ENCODE measurements at places on chromosomes 3 and 15. TPM values are rescaled to one million over a fixed set of nuclear protein-coding genes. Genes with fewer than 3 reads are reported as not detected.
A peak's percentile ranks its signal among the peaks of the same experiment; 100 is the strongest.

- H3K4me3 ChIP-seq, result no peak overlapping the region
- no peak overlapping the region for H3K27ac ChIP-seq
- no peaks in the 10 kb centered on the region for H3K4me1 ChIP-seq
- no peaks in the 10 kb centered on the region for H3K36me3 ChIP-seq
These were observed 23.0 kb downstream of the LIMD1 start for GRCh38 chr3:45617430-45618080.

DNA sequence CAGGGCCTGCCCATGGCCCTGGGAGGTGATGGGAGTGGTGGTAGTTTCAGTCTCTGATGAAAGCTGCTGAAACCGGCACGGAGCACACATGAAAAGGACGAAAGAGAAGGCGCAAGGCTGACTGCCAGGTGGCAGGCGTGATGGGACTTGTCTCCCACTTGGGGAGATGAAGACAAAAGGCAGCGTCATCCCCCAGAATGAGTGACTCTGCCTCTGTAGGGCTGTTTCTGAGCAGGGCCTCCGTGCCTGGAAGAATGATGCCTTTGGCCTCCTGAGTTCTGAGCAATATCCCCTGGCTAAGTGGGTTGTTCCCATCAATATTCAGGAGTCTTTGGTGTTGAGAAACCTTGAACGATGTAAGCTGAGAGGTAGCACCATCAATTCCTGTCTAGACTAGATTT is 237.8 kb downstream of the OPA1 start:
- H3K27ac ChIP-seq, result no peak overlapping the region
- H3K27me3 ChIP-seq, result no peaks in the 10 kb centered on the region
- H3K36me3 ChIP-seq, result no peaks in the 10 kb centered on the region
- H3K4me3 ChIP-seq, result no peak overlapping the region
- no peak for DNase-seq

GRCh38 chr15:43187544-43188155 is 2.4 kb downstream of the CCNDBP1 start:
- H3K27me3 ChIP-seq, result no peaks in the 10 kb centered on the region
- no peak overlapping the region for H3K4me3 ChIP-seq
- no peaks in the 10 kb centered on the region for H3K4me1 ChIP-seq
- H3K36me3 ChIP-seq, result peaks cover 5% of the 10 kb centered on the region
- H3K27ac ChIP-seq, result no peak overlapping the region

- no peaks in the 10 kb centered on the region for H3K27me3 ChIP-seq
- H3K4me3 ChIP-seq, result no peak overlapping the region
- DNase-seq, result no peak
These were observed 33.4 kb downstream of the MASP1 start for GRCh38 chr3:187257992-187258692.

GRCh38 chr15:25655207-25655948 is 207.7 kb downstream of the ATP10A start:
- H3K27me3 ChIP-seq, result no peaks in the 10 kb centered on the region
- no peak for DNase-seq
- no peak overlapping the region for H3K4me3 ChIP-seq
- H3K27ac ChIP-seq, result no peak overlapping the region

GRCh38 chr15:80978685-80979329 is 10.8 kb downstream of the MESD start:
- H3K4me1 ChIP-seq, result no peaks in the 10 kb centered on the region
- H3K4me3 ChIP-seq, result no peak overlapping the region
- H3K36me3 ChIP-seq, result peaks cover 5% of the 10 kb centered on the region
- no peaks in the 10 kb centered on the region for H3K27me3 ChIP-seq

GRCh38 chr3:108500728-108501127 is 9.7 kb downstream of the MYH15 start:
- no peak for DNase-seq
- no peak overlapping the region for H3K4me3 ChIP-seq
- no peaks in the 10 kb centered on the region for H3K4me1 ChIP-seq

DNA sequence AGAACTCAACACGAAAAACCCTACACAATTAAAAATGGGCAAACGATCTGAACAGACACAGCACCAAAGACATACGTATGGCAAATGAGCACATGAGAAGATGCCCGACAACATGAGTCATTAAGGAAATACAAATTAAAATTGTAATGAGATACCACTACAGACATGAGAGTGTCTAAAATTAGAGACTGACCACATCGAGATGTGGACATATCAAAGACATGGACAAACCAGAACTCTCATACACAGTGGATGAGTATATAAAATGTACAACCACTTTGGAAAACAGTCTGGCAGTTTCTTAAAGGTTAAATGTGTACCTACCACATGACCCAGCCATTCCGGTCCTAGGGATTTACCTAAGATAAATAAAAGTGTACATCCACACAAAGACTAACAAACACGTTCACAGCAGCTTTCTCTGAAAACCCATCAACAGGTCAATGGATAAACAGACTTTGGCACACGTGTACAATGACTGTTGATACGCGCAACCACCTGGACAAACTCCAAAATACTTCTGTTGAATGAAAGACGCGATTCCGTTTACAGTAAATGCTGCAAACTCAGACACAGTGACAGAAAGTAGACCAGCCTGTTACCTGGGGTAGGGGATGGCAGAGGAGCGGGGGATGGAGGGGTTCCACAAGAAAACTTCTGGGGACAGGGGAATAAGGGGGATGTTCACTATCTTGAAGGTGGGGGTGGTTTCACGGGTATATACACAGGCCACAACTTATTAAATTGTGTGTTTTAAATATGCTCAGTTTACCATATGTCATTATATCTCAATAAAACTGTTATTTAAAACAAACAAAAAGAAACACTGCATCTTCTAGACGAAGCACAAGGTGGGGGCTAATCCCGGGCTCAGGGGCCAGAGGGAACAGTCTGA is 2.1 kb downstream of the TNK2 start:
- peaks cover 16% of the 10 kb centered on the region for H3K4me1 ChIP-seq
- H3K4me3 ChIP-seq, result peak overlapping the region; percentile 64
- no peaks in the 10 kb centered on the region for H3K36me3 ChIP-seq
- peak; percentile 46 for DNase-seq
- H3K27me3 ChIP-seq, result no peaks in the 10 kb centered on the region
- H3K27ac ChIP-seq, result peak overlapping the region; percentile 73

GRCh38 chr15:63530235-63530634 is 25.8 kb downstream of the USP3 start:
- no peak overlapping the region for H3K27ac ChIP-seq
- H3K27me3 ChIP-seq, result no peaks in the 10 kb centered on the region
- DNase-seq, result no peak
- H3K4me1 ChIP-seq, result no peaks in the 10 kb centered on the region
- no peaks in the 10 kb centered on the region for H3K36me3 ChIP-seq

ZNF80 gene
- not detected for total RNA-seq

- peaks cover 5% of the 10 kb centered on the region for H3K4me1 ChIP-seq
- H3K27me3 ChIP-seq, result no peaks in the 10 kb centered on the region
- peak overlapping the region; percentile 18 for H3K27ac ChIP-seq
- no peaks in the 10 kb centered on the region for H3K36me3 ChIP-seq
These were observed 8.9 kb downstream of the XIRP1 start for GRCh38 chr3:39183211-39184080.

ZNF592 gene
- 25.9 TPM for total RNA-seq

GMNC gene
- total RNA-seq, result not detected

ALDH1A2 gene
- 2.5 TPM for total RNA-seq

TNNC1 gene
- 1.5 TPM for total RNA-seq

GRCh38 chr3:19149368-19149767 is 1.1 kb downstream of the KCNH8 start:
- no peak overlapping the region for H3K27ac ChIP-seq
- peak; percentile 49 for DNase-seq
- no peak overlapping the region for H3K4me3 ChIP-seq
- no peaks in the 10 kb centered on the region for H3K27me3 ChIP-seq
- no peaks in the 10 kb centered on the region for H3K36me3 ChIP-seq

SI gene
- total RNA-seq, result 66.1 TPM

DNA sequence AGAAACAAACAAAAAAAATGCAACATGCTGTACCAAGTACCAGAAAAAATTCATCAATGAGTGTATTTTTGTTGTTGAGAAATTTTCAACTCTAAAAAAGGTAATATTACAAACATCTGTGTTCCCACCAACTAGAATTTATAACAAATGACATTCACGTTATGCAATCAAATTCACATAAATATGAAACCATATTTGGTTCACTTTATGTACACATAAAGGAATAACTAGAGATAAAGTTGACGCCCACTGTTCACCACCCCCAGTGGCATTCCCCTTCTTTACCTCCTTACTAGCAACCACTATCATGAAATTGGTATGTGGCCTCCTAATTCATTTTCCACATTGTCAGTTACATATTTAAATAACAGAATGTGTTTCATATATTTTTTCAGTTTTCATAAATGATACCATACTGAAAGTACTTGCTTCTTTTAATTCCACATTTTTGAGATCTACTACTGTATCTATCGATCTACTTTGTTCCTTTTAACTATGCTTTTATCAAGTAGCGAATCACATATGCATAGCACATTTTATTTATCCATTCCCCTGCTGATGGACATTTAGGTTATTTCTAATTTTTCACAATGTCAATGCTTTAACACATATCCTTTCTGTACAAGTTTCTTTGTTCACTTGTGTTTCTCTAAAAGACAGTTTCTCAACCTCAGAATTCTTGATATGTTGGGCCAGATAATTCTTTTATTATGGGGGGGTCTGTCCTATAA is 34.5 kb downstream of the TBC1D5 start:
- DNase-seq, result no peak
- H3K4me3 ChIP-seq, result no peak overlapping the region
- H3K27ac ChIP-seq, result no peak overlapping the region
- no peaks in the 10 kb centered on the region for H3K27me3 ChIP-seq

- DNase-seq, result no peak
- no peak overlapping the region for H3K4me3 ChIP-seq
- no peaks in the 10 kb centered on the region for H3K36me3 ChIP-seq
- H3K27ac ChIP-seq, result peak overlapping the region; percentile 39
- H3K4me1 ChIP-seq, result peaks cover 18% of the 10 kb centered on the region
These were observed 71.8 kb upstream of the HACD2 start for GRCh38 chr3:123656691-123657090.

DNA sequence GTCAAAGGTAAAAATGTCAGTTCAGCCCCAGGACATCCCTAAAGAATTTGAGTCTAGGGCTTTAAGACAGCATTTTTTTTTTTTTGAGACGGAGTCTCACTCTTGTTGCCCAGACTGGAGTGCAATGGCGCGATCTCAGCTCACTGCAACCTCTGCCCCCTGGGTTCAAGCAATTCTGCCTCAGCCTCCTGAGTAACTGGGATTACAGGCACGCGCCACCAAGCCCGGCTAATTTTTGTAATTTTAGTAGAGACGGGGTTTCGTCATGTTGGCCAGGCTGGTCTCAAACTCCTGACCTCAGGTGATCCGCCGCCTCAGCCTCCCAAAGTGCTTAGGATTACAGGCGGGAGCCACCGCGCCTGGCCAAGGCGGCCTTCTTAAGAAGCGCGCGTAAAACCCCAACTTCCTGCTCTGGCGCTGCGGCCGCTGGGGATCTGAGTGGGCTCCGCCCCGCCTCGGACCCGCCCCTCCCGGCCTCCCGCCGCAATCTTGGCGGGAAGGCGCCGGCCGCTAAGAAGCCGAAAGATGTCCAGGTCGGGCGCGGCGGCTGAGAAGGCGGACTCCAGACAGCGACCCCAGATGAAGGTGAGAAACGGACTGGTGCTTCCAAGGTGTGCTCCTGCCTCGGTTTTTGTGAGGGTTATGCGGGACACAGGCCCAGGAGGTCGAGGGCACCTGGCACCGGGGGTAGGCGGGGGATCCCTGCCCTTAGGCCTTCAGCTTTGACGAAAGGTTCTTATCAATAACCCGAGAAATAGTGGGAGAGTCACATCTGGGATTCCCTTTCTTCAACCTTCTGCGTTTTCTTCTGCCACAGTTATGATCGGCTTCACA is at the start of gene WDR76:
WDR76 (plus strand) TSS at position 495 of the 834 bp plus-strand sequence; CDS start at position 526, 31 bp downstream.
- H3K4me1 ChIP-seq, result peaks cover 14% of the 10 kb centered on the region
- H3K27ac ChIP-seq, result peak within 1 kb of the TSS; percentile 53
- H3K36me3 ChIP-seq, result no peaks in the 10 kb centered on the region
- peak within 1 kb of the TSS; percentile 49 for H3K4me3 ChIP-seq

DNA sequence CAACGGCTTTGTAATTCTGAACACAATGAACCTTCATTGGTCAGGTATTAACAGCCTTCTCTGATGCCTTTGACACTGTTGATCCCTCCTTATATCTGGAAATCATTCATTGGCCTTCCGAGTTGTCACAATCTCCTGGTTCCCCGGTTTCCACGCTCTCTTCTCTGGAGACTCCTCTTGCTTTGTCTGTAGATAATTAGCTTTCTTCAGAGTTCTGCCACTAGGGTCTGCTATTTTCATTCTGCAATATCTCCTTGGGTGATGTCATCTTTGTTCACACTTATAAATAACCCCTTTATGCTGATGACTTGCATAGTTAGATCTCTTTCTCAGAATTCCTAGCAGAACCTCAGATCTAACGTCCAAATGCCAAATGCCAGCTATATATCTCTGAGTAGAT is 583.8 kb upstream of the ZNF717 start:
- H3K36me3 ChIP-seq, result no peaks in the 10 kb centered on the region
- no peaks in the 10 kb centered on the region for H3K4me1 ChIP-seq
- H3K27me3 ChIP-seq, result no peaks in the 10 kb centered on the region
- H3K27ac ChIP-seq, result no peak overlapping the region
- no peak for DNase-seq

GP5 gene
- 0.11 TPM for total RNA-seq

CCDC54 gene
- not detected for total RNA-seq

DNA sequence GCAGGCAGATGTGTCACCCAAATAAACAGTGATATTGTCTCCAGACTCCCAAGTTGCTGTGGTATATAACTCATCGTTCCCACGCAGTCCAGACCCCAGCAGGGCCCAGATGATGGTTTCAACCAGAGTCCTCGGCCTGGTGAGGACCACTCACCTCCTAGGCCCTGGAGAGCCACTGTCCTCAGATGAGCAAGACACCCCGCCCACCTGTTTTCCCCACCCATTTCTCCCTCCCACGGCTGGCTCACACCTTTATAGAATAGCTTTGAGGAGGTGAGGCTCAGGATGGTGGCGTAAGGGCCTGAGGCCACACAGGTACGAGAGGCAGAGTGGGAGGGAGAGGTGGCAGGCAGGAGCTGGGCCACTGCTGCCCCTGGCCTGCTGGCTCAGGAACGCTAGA is 7.5 kb downstream of the MESP1 start:
- H3K36me3 ChIP-seq, result no peaks in the 10 kb centered on the region
- H3K4me3 ChIP-seq, result no peak overlapping the region
- no peak overlapping the region for H3K27ac ChIP-seq
- H3K27me3 ChIP-seq, result no peaks in the 10 kb centered on the region

DNA sequence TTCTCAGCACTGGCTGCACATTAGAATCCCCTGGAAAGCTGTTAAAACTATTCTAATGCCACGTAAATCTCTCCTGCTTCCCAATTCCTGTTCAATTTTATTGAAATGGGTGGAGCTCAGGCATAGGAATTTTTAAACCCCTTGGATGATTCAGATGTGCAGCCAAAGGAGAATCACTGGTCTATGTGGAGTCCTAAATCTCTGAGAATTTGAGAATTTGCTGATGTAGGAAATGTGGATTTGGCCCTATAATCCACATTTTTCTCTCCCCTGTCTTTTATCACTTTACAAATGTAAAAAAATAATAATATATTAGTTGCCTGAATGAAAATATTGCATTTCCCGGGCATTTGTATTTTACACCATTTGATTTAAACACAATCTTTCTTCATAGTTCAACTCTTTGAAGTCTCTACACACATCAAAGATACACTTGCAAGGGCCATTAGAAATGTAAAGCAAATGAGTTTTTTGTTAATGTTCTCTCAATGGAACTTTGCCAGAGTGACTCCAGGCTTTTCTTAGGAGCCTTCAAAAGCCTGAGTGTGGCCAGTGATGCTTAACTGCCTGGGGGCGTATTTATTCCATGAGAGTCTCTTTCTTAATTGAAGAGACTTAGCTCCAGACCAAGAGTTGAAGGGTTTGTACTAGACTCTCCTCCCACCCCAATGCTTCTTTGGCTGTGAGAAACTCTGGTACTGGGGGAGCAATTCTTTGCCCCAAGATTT is 48.8 kb upstream of the PTX3 start:
- no peaks in the 10 kb centered on the region for H3K36me3 ChIP-seq
- no peak for DNase-seq
- no peak overlapping the region for H3K4me3 ChIP-seq

CDCP1 gene
- 84.5 TPM for total RNA-seq

SLC12A1 gene
- total RNA-seq, result not detected

All from colonic mucosa (tissue), 4 donors.